NCI-H510A (cell line): ENCODE measurements at places on chromosomes 3 and 15.

- DNase-seq: no peak
Measured at GRCh38 chr15:48925714-48926223, 38.0 kb downstream of the SHC4 start.

DNA sequence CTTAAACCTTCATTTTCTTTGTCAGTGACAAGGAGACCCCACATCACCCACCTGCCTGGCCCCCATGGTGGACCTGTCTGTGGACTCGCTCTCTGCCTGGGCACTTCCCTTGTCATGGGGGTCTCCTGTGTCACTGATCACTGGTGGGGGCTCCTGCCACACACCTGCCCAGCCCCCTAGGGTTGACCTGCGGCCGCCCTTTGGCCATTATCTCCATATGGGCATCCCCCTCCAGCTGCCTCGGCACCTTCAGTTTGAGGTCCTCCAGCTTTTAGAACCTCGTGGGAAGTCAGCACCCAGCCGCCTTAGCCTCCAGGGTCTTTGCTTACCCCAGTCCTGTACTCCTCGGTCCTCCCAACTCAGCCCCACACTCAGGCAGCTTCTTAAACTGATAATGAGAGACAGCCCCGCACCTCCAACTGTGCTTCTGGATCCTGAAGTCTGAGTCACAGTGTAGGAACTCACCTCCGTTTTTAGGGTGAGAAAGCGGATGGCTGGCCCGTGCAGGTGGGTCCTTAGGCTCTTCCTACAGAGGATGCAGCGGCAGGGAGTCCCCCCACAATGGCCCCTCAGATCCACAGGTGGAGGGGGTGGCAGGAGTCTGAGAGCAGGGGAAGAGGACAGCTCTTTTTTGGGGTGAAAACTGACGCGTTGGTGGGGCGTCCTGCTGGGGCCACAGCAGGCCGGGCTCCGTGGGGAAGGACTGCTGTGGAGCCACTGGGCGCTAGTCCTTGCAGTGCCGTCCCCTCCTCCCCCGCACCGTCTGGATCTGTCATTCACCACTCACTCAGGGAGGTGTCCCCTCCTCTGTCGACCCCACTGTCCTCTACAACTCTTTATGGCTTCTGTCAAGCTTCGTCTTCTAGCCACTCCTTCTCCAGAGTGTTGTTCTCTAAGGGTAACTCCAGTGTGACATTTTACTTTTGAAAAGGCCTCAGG, 8.7 kb upstream of the PRR23E start:
- DNase-seq: no peak

- DNase-seq: no peak
Measured at GRCh38 chr15:41983221-41983620, 10.9 kb upstream of the EHD4 start.

GRCh38 chr3:159761848-159762635, 226.6 kb upstream of the IL12A start:
- DNase-seq: no peak

DNA sequence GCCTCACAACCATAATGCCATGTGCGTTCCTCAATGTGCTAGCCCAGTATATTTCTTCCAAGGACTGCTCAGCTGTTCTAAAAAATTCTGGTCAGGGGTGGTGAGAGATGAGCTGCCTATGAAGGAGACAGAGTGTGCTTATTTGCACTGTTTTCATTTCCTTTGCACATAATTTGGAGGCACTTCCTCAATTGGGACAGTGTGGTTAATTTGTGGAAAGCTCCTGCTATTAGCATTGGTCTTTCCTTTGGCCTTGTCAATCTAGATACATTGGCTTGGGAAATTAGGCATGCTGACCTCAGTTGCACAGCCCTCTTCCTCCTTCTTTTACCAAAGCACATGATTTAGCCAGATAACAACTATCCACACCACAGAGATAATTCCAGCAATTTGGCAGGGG, 9.4 kb downstream of the FAM81A start:
- DNase-seq: no peak

DNA sequence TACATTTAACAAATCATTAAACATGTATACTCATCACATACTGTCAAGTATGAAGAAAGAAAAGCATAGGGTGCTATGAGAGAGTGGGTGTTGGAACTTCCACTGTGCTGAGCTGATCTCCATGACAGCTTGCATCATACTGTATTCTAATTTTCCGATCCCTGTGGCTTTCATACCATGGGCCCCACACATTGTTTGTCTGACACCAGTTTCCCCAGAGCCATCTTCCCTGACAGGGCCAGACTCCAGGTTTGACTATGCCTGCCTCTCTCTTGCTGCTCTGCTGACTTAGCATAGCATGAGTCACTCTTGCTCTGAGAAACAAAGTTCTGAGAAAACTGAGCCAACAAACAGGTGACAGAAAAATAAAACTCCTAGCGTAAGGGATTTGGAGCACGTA, 37.0 kb upstream of the CASR start:
- no peak for DNase-seq
